ENCODE measurements at places on chromosomes 3 and 15.
A peak's percentile ranks its signal among the peaks of the same experiment; 100 is the strongest.

DNA sequence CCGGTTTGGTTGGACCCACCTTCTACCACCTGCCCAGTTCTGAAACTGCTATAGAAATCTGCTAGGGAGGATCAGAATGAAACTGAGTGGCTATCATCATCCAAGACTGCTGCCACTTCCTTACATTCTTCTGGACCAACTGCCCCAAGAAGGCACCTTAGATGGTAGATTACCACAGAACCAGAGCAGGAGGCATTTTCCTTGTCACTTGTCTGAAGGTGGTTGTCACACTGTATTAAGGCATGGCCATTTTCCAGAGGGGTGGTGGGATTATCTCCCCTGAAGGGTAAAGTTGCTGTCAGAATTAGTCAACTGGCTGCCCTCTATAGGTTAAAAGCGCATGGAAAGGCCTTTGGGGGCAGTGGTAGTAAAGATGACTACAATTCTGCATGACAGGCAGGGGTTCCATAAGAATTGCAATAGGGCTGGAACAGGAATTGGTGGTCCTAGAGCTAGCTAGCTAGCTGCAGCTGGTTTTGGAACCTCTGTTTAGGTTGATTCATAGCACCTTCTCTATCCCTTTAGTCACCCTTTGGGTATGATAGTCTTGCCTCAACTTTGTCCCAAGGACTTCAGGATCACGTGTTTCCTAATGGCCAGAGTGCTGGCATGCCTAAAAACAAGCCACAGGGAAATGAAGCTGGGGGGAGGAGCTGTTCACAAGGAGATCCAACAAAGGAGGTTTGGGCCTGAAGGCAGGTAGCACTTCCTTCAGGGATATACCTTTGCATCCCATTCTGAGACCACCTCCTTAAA is 4.8 kb upstream of the CSPG5 start:
- no peak for DNase-seq

DNA sequence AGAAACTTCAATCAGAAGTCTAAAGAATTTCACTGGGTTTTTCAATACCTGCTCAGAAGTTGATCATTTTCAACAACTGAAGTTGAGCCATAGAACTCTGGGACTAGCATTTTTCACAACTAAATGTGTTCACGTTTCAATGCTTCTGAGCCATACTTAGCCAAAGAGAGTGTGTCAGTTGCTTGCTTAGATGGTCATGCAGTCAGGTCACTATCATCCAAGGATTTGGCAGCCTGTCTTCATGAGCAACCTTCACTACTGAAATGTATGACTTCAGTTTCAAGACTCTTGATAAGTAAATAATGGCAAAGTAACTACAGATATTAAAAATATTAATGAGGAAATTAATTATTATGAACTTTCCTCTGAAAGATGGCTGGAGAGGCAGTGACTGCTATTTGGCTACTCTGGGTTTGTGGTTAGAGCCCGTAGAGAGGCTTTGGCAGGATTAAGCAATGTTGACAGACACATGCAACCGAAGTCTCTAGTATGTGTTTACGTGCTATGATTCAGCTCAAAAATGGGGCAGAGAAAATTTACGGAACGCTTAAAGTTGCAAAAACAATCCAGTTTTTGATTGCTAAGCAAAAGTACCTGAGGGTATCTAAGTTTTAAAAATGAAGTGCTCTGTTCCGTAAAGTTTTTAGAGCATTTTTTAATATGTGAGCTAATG is 133.8 kb downstream of the GMNC start:
- no peak for DNase-seq

DNA sequence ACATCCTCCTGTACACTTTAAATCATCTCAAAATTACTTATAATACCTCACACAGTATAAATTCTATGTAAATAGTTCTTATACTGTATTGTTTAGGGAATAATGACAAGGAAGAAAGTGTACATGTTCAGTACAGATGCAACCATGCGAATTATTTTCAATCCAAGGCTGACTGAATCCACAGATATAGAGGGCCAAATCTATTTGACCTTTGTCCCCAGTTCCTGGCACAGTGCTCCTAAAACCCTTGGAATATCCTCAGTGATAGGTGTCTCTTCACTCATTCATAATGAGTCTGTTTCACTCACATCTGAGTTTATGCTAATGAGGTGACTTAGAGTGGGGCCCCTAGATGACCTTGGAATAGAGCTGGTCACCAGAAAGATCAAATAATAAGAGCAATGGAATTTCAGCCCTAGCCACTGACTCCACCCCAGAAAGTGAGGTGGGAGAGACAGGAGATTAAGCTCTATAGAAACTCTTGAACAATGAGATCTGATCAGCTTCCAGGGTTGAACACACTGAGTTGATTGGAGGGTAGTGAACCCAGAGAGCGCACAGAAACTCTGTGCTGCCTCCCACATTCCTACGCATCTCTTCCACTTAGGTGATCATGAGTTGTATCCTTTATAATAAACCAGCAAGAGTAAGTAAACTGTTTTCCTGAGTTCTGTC is 65.3 kb downstream of the ADAM10 start:
- no peak for DNase-seq

DNA sequence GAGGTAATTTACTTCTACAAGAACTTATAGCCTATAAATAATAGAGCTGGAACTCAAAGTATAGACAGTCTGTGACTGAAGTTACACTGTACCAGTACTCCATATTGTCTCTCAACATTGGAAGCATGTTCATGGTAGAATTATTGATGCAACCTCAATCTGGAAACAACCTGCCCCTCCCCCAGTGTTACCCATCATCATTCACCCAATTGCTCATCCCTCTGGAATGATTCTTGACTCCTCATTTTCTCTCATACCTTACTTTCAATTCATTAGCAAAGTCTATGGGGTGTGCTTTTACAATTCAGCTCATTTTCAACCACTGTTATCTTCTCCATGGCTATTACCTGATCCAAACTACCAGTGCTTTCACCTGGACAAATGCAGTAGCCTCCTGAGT is 151.7 kb downstream of the CPNE4 start:
- DNase-seq: no peak

- DNase-seq: no peak
These were observed 226.1 kb downstream of the PCCB start for GRCh38 chr3:136476280-136476679.

- DNase-seq: peak; percentile 60
These were observed 64.6 kb downstream of the CRTC3 start for GRCh38 chr15:90594301-90594738.

DNA sequence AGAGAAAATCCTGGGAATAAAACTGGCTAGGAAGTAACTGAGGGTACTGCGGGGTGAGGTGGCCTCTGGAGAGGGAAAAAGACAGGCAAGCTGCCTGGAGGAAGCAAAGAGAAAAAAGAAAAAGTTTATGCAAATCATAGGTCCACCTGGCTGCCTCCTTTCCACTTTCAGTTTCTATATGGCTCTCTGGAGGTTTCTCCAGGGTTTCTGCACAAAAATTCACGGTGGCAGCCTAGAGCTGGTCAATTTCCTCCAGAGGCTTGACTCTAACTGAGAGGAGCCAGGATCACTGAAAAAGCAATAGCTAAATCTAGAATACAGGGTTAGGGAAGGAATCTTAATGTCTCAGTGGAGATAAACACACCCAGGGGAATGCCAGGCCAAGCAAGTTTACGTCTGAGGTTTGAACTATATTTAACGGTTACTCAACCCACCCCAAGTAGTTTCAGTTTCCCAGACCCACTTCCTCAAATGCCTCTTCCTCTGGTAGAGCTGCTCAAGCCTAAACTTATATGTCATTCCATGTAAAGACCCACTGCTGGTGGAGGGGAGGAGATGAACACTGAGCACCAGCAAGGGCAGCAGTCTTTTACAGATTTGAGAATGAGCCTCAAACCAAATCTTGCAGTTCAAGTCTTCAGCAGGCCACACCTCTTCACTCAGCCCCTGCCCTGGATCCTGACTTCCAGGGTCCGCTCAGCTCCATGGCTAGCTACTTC is 5.7 kb downstream of the LYSMD2 start:
- DNase-seq: no peak

GRCh38 chr15:44788748-44789147 is 52.4 kb downstream of the TRIM69 start:
- DNase-seq: peak; percentile 17

DNA sequence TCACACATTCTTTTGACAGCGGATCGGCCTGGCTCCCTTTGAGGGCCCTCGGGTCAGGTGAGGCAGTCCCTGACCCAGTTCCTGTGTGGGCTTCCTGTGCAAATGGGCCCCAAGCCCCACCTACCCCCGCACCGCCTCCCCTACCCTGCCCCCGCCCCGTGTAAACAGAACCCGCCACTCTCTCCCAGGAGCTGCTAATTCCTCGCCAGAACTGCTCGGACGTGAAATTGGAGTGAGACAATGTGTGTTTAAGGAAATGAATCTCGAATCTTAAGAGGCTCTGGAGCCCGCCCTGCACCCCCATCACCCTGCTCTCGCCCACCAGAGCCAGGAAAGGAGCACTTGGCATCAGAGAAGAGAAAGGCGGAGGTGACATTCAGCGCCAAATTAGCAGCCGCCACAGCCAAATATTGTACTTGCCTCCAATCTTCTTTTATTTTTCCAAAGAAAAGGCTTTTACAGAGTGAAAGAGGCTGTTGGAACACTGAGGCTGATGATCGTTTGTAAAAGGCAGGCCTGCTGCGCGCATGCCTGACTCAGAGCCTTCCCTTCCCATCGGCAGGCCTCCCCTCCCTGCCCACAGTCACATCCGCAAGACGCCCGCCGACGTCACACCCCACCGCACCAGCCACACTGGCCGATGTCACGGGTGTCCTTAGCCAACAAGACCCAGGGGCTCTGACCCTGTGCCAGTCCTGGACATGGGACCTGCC is 53.1 kb downstream of the CACNA2D2 start:
- peak; percentile 12 for DNase-seq

- no peak for DNase-seq
These were observed 49.2 kb downstream of the MBNL1 start for GRCh38 chr3:152317956-152318355.

DNA sequence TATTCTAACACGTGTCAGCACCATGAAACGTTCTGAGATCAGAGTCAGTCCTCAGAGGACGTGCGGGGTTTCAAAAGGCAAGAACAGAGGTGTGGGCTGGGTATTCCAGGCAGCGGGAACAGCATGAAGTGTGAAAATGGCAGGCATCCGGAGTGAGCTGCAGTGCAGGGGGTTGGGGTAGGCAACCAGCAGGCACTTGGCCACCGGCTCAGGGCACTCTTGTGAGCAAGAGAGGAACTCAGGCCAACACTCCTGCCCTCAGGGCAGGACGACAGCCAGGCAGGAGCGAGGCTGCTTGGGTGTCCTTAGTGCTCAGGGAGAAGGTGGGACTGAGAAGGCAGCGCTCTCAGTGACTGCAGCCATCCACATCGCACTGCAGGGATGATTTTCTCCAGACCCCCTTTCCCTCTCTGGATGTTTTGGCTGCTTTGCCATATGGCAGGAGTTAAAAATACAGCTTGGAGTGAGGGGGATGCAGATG is 151.1 kb downstream of the NUP210 start:
- DNase-seq: no peak

GRCh38 chr3:187210545-187211327 is 13.4 kb downstream of the RTP1 start:
- no peak for DNase-seq

DNA sequence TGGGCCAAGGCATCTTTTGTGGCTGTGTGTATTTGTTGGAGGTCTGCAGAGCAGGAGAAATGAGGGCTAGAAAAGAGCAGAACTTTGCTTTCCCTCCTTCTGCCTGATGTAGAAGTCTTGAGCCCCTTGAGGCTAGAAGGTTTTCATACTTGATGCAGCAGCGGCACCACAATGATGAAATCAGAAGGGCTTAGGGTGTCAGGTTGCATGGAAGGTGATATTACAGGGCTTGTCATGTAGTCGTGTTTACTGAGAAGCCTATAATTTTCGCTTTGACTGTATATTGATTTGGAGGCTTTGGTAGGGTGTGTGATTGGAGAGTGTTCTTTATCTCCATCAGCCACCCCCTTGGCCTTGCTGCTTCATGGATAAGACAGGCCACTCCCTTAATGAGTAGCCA is 339.8 kb downstream of the THSD4 start:
- no peak for DNase-seq

- DNase-seq: no peak
These were observed 651.4 kb upstream of the NECTIN3 start for GRCh38 chr3:110420158-110420641.

DNA sequence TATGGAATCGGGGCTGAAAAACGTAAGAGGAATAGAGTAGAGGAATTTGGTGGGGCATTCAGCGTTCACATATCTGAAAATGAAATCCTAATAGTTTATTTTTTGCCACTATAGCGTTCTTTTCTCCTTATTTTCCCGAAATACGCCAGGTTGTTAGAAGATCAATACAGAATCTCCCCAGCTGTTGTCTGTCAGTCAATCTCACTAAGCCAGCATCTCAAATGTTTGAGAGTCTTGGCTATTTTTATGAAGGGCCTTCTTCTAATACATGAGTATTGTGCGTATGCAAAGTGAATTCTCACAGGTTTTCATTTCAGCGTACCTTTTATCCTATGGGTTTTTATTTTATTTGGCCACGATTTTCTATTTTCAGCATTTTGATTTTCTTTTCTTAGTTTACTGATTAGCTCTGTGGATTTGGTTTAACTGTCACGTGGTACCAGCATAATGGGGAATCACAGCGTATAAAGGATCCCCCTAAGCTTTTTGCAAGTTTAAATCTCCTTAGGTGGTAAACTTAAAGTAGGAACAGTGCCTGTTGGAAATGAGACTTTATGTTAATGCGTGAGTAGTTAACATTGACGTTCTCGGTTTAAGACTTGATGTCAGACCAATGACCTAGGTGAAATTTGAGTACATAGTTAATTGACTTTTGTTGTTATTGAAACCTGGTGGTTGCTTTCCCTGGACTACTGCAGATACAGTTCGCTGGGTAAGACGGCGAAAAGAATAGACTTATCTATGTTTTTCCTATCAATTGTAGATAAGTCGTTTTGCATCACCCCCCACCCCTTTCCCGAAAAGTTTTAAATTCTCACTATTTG is 1.3 kb downstream of the FXR1 start:
- DNase-seq: no peak

DNA sequence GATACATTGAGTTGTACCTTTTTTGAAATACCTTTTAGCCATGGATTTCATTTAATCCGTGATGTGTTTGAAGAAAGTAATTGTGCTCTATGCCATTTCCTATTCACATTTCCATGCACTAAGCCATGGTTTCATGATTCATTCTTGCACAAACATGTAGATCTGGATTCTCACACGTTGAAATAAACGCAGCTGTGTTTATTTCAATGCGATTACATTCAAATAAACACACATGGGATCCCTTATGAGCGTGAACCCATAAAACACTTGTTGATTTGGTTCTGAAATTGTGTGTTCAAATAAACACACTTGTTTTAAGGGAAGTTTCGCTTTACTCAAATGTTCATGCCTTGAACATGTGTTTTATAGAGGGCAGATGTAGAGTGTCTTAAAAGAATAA is 39.2 kb downstream of the BBX start:
- no peak for DNase-seq

GRCh38 chr15:25171111-25171811 is 216.5 kb downstream of the SNRPN start:
- DNase-seq: peak; percentile 3

DNA sequence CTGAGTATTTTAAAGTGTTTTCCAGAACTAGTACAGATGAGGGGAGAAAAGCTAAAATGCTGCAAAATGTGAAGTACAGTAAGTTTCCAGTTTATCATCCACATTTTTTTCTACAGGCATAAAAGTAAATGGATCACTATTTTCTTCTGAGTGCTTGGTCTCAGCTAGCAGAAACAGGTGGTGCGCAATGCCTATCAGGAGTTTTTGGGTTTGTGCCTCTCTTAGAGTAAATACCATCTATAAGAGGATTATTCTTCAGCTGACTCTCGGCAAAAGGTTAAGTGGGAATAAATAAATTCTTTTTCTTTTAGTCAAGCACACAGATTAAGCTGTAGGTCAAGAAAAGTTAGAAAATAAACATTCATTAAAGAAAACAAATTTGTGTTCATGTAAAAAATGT is 1027.7 kb downstream of the PLOD2 start:
- DNase-seq: no peak

GRCh38 chr3:81962396-81962795 is 201.0 kb upstream of the GBE1 start:
- DNase-seq: no peak

Data from activated T-helper 1 cell treated with anti-CD3 and anti-CD28 coated beads, Interleukin-2, amount 50 U/mL, for 16 hours (primary cell).